ENCODE measurements at places on chromosomes 7 and 10.

DNA sequence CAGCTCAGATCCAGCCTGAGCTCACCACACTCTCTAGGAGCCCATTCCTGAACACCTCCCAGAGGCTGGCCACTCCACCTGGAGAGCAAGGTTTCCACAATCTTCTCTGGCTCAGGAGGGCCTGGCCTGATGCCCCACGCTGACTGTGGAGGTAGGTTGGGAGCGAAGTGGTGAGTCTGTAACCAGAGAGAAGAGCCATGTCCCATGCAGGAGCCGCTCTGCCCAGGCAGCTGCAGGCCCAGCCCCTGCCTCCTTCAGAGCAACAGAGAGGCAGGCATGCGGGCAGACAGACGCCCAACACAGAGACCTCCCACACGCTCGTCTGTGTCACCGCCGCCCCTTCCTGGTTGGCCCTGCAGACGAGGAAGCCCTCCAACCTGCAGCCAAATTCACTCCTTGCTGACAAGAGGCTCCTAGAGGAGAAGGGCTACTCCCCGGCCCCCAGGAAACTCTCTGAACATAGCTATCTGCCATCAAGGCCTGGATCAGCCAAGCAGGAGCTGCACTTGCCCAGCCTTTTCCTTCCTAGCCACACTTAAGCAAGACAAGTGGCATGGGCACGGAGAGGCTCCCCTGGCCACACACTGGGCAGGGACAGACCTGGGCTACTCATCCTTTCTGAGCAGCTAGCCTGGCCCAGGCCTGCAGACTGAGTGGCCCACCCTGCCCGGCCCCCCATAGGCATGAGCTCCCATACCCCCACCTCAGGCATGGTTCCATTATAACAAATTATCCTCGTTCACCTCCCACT lies 101.9 kb downstream of the GRID1 start:
- no peak for DNase-seq

DNA sequence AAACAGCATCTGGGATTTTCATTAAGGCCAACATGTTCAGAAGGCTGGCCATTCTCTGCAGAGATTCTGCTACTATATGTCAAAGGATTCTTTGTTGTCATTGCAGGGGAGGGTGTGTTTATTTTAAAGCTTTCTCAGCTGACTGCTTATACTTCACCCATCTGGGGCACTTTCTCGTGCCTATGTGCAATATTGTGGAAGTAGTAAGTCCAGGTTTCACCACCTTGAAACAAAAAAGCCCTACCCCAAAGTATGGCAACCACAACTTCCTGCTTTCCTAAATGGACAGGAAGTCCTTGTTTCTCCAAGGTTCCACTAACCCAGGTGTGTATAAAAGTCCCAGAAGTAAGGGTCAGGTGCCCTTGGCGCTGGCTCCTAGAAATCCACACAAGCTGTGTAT lies 58.7 kb upstream of the COL1A2 start:
- peak; percentile 27 for DNase-seq

GRCh38 chr7:12291870-12292269 lies 80.8 kb downstream of the TMEM106B start:
- no peak for DNase-seq

GRCh38 chr7:98120559-98120958 lies 13.9 kb downstream of the LMTK2 start:
- no peak for DNase-seq

- DNase-seq: no peak
Observed at GRCh38 chr10:27774831-27775230, 29.2 kb upstream of the MKX start.

GRCh38 chr7:31791881-31792280 lies 104.9 kb downstream of the PPP1R17 start:
- no peak for DNase-seq

GRCh38 chr10:44154956-44155355 lies 229.9 kb downstream of the CXCL12 start:
- no peak for DNase-seq

- DNase-seq: no peak
Observed at GRCh38 chr10:116637830-116638229, 17.1 kb downstream of the PNLIPRP2 start.

- DNase-seq: no peak
Observed at GRCh38 chr10:58269782-58270290, 874 bp downstream of the CISD1 start.

DNA sequence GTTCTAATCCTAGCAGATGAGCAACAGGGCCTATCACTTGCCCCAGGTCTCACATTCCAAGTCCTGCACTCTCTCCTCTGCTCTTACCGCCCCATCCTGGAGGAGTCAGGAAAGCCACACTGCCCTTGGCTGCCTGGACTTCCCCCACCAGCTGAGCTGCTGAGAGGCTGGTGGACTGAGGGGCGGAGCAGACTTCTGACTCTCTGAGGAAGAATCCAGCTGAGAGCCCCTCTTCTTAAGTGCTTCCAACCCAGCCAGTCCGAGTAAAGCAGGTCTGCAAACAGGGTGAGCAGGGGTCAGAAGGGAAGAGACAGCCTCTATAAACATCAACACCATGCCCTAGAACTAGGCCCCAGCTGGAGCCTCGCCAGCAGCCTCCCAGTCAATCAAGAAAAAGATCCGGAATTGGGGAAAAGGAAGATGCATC lies 92.4 kb upstream of the TMEM72 start:
- DNase-seq: no peak

DNA sequence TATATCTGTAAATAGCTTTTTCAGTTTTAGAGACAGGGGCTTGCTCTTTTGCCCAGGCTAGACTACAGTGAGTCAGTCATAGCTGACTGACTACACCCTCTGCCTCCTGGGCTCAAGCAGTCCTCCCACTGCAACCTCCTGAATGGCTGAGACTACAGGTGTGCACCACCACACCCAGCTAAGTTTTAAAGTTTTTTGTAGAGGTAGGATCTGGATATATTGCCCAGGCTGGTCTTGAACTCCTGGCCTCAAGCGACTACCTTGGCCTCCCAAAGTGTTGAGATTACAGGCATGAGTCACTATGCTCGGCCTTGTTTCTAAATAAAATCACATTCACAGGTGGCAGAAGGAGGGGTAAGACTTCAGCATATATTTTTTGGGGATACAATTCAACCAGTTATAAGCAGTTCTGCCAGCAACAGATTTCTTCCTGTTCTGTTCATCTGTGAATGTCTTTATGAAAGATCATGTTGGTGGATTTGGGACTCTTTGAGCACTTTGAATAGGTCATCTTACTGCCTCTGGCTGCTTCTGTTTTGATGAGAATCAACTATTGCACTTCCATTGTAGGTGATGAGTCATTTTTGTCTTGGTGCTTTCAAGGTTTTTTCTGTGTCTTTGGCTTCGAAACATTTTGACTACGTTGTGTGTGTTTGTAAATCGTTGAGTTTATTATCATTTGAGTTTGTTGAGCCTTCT lies 15.7 kb downstream of the RBM33 start:
- no peak for DNase-seq

GRCh38 chr10:11611248-11612020 lies at the start of gene USP6NL:
USP6NL (minus strand) TSS chr10:11611650; CDS start chr10:11597634, 14,016 bp downstream.
- peak; percentile 64 for DNase-seq

DNA sequence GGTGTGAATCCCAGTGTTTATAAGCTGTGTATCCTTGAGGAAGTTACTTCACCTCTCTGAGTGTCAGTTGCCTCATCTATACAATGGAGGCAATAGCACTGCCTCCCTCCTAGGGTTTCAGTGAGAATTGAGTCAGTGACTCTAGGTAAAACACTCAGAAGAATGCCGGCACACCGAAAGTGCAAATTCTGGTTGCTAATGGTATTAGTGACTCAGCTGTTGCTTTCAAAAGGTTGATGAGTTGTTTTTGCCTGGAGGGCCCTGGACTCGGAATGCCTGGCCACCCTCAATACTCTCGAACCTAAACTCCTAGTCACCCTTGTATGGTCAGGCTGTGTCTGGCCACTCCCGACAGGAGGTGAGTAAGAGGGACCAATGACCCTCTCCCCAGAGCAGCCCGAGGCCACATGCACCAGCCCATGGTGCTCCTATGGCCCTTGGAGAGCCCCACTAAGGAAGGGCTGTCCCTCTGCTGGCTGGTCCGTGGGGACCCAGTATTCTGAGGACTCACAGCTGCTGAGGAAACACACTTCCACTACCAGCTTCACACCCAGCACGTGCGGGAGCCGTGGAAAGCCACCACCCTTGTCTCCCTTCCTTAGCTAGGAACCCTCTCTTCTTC lies 60.2 kb downstream of the CALML3 start:
- DNase-seq: no peak

DNA sequence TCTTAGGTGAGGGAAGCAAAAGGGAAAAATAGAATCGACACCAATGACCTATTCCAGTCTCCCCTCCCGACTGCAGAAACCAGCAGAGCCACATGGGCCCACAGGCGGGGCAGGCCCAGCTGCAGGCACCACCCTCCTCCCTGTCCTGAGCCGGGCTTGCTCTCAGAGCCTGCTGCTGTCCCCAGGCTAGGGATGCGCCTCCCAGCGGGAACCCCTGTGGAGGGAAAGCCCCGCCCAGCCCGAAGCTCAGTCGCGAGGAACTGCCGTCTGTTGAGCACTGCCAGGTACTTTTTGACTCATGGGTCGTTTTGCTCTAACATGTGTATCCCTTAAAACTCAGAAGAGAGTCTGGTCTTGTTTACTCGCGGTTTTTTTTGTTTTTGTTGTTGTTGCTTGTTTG lies 124.5 kb upstream of the RET start:
- DNase-seq: peak; percentile 12

DNA sequence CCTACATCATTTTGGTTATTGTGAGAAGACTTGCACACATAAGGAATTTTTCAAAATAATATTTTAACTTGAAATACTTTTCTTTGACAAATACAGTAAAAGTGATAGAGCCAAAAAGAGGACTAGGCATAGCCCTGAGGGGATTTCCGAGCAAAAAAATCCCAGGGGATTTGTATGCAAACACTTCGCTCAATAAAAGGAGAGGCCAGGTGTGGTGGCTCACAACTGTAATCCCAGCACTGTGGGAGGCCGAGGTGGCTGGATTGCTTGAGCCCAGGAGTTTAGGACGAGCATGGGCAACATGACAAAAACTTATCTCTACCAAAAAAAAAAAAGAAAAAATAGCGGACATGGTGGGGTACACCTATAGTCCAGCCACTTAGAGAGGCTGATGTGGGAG lies 193.0 kb downstream of the PCDH15 start:
- DNase-seq: no peak

- DNase-seq: no peak
Observed at GRCh38 chr10:121213437-121213836, 362.3 kb downstream of the WDR11 start.

DNA sequence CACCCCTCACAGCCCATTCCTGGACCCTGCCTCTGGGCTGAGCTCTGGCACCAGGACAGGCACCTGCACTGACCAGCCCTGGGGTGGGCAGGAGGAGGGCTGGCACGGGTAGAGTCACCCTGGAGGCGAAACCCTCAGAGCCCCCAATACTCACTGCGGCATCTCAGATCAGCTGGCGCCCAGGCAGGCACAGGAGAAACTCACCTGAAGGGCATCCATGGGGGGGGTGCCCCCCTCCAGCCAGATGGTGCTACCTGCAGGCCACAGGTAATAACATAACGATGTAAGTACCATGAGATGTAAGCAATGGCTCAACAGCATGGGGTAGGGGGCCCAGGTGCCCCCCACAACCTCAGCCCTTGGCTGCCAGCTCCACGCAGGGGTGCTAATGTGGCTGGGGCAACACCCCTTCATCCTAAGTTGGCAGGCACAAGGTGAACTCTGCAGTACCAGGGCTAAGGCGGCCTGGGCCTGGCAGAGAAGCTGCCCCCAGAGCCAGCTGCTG lies 12.1 kb upstream of the PYROXD2 start:
- DNase-seq: no peak

GRCh38 chr10:62073429-62073828 lies 171.9 kb downstream of the ARID5B start:
- DNase-seq: no peak

GRCh38 chr7:80604436-80604835 lies 34.0 kb upstream of the CD36 start:
- no peak for DNase-seq

DNA sequence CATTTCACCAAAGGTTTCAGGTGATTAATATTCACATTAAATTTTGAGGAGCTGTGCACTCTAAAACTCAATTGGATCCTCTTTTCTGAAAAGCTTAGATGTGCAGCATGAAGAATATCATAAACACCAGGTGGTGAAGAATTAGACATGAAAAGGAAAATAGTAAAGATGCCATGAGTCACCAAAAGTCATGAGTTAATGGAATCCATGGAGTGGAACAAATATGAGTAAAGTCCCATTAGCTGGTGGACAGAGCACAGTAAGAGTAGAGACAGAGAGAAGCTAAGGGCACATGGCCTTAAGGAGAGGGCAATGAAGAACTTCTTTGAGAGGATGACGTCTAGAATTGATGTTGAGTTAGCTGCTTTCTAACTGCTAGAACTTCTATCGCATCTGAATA lies 271.6 kb downstream of the CSTF2T start:
- no peak for DNase-seq

DNA sequence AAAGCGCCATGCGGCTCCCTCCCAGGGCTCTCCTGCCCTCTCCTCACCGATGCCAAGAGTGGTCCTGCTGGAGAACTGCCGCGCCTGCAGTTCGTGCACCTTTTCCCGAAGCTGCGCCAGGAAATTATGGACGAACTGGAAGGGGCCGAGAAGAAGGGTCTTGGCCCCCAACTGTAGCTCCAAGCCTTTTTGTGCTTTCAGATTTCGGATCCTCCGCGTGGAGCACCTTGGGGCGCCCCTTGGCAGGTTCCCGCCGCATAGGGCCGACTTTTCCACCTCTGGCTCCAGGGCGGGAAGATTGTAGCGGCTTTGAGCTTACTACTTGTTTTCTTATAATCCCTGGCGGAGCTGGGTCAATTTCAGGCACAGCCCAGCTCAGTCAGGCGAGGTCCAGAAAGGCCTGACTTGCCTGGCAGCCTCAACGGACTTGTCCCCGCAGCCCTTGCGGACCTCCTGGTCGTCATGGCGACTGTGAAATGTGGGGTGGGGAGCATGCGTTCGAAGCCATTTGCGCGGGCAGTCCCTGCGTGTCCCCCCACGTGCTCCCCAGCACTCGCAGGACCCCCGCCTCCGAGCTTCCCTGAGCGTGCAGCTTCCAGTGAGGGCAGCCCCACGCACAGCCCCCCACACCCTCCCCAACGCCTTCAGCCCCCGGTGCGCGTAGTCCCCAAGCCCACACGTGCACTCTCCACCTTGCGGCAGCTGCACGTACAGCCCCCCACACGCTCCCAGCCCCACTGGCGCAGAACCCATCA lies 129.9 kb downstream of the KBTBD2 start:
- no peak for DNase-seq

DNA sequence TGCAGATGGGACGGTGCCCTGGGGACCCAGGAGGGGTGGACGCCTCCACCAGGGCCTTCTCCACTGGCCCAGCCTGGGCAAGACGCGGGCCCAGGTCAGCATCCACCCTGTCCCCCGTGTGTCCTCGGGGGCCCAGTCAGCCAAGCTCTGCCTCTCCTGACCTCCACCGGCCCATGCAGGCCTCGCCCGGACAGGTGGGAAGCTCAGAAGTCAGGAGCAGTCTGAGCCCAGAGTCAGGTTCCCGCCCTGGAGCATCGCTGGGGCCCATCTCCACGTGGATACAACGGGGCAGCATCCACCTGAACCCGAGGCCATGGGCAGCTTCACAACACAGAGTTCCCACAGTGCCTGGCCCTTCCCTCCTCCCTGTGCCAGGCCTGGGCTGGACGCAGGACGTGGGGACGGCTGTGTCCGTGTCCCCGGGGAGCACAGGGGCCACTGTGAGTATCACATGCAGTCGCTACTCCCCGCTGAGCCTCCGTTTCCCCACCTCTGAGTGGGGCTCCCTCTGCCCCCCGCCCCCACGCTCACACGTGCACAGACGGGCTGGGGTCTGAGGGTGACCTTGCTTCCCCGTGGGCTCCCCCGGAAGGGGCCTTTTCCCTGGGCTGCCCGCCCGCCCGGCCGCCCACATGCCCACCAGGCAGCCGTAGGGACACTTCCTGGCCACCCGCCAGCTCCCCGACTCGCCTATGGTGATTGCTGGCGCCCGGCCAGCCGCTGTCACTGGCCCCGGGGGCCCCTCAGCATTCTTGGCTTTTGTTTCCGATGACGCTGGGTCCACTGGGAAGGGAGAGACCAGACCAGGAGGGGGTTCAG lies 64.3 kb downstream of the PDGFA start:
- DNase-seq: peak; percentile 56
